Muscle of leg (tissue), 16 donors: ENCODE measurements at places on chromosomes 16 and 17. TPM values are rescaled to one million over a fixed set of nuclear protein-coding genes. Genes with fewer than 3 reads are reported as not detected.

DNA sequence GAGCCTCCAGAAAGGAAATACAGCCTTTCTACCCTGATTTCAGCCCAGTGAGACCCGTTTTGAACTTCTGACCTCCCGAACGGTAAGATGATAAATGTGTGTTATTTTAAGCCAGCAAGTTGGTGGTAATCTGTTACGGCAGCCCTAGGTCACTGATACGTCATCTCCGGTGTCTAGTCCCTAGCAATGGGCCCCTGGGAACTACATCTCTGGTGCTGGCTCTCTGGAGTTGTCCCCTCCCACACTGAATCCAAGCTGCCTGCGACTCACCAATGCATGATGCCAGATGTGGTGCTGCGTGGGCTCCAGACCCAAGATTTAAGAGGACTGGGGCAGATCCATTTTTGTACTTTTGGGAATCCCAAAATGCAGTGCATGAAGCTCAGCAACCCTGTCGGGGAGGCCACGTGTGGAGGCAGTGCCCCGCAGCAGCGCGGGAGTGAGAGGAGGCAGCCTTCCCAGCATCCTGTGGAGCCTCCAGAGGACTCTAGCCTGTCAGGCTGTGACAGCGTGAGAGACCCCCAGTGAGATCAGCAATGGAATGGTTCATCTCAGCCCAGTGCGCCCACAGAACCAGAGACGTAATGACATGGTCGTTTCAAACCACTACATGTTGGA, 43.6 kb upstream of the USP7 start:
- DNase-seq = no peak
- H3K4me1 ChIP-seq = peaks cover 4% of the 10 kb centered on the region
- H3K27me3 ChIP-seq = peaks cover 4% of the 10 kb centered on the region
- H3K4me3 ChIP-seq = no peak overlapping the region
- no peak overlapping the region for H3K27ac ChIP-seq

DNA sequence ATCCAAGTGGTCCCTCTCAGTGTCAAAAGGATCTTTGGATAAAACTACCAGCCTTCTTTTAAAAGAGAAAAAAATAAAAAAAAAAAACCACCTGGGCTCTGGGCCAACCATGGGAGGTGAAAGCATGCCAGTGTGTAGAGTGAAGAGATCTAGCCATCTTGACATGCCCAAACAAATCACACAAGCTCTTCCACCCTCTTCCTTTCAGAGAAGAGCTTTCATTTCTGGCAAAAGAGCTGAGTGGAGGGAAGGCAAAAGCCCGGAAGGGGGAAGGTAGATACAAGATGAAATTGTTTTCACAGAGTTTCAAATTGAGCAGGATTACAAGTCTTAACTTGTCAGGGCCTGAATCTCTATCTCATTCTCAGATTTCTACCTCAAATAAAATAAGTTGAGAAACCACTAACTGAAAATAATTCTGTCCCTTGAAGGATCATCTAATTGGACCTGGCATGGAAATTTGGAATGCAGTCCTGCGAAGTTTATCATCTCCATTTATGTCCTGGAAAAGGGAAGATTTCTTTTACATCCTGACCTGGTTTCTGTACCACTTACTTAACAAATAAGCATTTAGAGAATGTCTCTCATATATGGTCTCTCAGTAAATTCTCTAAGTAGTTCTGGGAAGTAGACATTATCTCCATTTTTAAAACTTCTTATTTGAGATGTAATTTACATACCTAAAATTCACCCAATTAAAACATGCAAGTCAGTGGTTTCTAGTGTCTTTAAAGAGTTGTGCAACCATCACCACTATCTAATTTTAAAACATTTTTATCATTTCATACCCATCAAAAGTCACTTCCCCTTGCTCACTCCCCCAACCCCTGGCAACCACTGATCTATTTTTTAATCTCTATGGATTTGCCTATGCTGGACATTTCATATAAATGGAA, 93.7 kb downstream of the TANGO6 start:
- no peaks in the 10 kb centered on the region for H3K4me1 ChIP-seq
- H3K36me3 ChIP-seq = peaks cover 2% of the 10 kb centered on the region
- peak; percentile 25 for DNase-seq
- H3K27me3 ChIP-seq = no peaks in the 10 kb centered on the region
- H3K27ac ChIP-seq = no peak overlapping the region

DNA sequence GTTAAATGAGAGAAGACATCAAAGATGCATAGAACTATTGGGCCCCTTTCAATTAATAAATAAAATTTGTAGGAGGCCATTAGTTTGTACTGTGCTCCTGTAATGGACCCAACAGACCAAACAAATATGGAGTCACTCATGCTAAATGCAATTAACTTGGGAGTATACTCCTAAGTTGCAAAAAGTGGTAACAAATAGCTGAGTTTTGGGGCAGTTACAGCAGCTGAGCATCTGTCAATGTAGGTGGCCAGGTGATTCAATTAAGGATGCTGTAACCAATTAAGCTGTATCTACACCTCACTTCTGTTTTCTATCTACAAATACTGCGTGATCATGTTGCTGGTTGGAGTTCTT, 34.9 kb downstream of the WNT9B start:
- H3K4me3 ChIP-seq = no peak overlapping the region
- no peak for DNase-seq
- H3K27me3 ChIP-seq = peaks cover 21% of the 10 kb centered on the region
- H3K36me3 ChIP-seq = no peaks in the 10 kb centered on the region

GRCh38 chr17:34874478-34874877, 86.8 kb downstream of the CCT6B start:
- no peak overlapping the region for H3K27ac ChIP-seq
- H3K4me3 ChIP-seq = no peak overlapping the region
- no peak for DNase-seq
- H3K36me3 ChIP-seq = no peaks in the 10 kb centered on the region
- H3K27me3 ChIP-seq = peaks cover 2% of the 10 kb centered on the region
- H3K4me1 ChIP-seq = peaks cover 8% of the 10 kb centered on the region

- H3K36me3 ChIP-seq = no peaks in the 10 kb centered on the region
- H3K27ac ChIP-seq = no peak overlapping the region
- no peak for DNase-seq
Observed at GRCh38 chr17:57655553-57655952, 89.5 kb downstream of the CCDC182 start.

GRCh38 chr16:5756969-5757368, 659.4 kb upstream of the EEF2KMT start:
- no peaks in the 10 kb centered on the region for H3K4me1 ChIP-seq
- no peaks in the 10 kb centered on the region for H3K36me3 ChIP-seq
- DNase-seq = peak; percentile 3
- H3K27me3 ChIP-seq = no peaks in the 10 kb centered on the region

DNA sequence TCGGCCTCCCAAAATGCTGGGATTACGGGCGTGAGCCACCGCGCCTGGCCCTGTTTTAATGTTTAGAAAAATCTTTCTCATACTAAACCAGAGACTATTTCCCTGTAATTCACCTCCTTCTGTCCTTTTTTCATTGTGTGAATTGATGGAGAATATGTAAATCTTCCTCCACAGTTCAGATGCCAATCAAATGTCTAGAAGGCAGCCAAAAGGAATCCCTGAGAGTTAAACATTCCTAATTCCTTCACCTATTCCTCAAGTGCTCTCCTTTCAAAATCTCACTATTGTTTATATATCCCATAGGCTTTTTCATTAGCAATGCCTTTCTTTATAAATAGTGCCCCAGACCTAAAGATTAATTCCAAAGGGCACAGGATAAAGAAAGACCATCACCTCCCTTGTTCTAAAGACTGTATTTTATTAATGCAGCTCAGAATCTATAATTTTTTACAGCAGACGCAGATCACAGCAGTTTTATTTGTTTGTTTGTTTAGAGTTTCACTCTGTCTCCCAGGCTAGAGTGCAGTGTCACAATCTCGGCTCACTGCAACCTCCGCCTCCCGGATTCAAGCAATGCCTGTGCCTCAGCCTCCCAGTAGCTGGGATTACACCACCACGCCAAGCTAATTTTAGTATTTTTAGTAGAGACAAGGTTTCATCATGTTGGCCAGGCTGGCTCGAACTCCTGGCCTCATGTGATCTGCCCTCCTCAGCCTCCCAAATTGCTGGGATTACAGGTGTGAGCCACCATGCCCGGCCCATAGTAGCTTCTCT, 30.5 kb downstream of the COPZ2 start:
- H3K27ac ChIP-seq = no peak overlapping the region
- peaks cover 10% of the 10 kb centered on the region for H3K27me3 ChIP-seq
- no peak overlapping the region for H3K4me3 ChIP-seq
- H3K4me1 ChIP-seq = peaks cover 30% of the 10 kb centered on the region

DNA sequence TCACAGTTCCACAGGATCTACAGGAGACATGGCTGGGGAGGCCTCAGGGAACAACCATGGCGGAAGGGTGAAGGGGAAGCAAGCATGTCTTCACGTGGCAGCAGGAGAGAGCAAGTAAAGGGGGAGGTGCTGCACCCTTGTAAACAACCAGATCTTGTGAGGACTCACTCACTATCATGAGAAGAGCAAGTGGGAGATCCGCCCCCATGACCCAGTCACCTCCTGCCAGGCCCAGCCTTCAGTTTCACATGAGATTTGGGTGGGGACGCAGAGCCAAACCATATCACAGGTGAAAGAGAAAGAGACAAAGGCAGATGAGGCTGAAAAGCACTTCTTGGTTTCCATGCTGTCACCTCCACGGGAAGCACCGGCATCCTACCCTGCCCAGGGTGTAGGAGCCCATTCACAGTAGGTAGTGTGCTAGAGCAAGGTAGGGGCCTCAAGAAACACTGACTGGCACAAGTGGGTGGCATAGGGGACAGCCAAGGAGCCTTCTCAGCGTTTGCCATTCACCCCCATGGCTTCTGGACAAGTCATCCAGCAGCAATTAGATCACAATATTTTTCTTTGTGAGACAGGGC, 6.6 kb downstream of the NARF start:
- H3K27me3 ChIP-seq = no peaks in the 10 kb centered on the region
- DNase-seq = no peak
- H3K4me3 ChIP-seq = no peak overlapping the region
- H3K27ac ChIP-seq = no peak overlapping the region
- peaks cover 7% of the 10 kb centered on the region for H3K4me1 ChIP-seq
- H3K36me3 ChIP-seq = peaks cover 89% of the 10 kb centered on the region

- no peaks in the 10 kb centered on the region for H3K4me1 ChIP-seq
- H3K36me3 ChIP-seq = no peaks in the 10 kb centered on the region
Observed at GRCh38 chr16:12601290-12601900, 202.3 kb downstream of the CPPED1 start.

GRCh38 chr16:283033-283805, at the start of gene PDIA2:
Gene PDIA2 (plus strand): TSS chr16:283164. CDS start chr16:283170, 6 bp downstream.
- peaks cover 20% of the 10 kb centered on the region for H3K36me3 ChIP-seq
- no peak for DNase-seq
- H3K4me1 ChIP-seq = peaks cover 13% of the 10 kb centered on the region
- H3K27me3 ChIP-seq = peaks cover 45% of the 10 kb centered on the region

DNA sequence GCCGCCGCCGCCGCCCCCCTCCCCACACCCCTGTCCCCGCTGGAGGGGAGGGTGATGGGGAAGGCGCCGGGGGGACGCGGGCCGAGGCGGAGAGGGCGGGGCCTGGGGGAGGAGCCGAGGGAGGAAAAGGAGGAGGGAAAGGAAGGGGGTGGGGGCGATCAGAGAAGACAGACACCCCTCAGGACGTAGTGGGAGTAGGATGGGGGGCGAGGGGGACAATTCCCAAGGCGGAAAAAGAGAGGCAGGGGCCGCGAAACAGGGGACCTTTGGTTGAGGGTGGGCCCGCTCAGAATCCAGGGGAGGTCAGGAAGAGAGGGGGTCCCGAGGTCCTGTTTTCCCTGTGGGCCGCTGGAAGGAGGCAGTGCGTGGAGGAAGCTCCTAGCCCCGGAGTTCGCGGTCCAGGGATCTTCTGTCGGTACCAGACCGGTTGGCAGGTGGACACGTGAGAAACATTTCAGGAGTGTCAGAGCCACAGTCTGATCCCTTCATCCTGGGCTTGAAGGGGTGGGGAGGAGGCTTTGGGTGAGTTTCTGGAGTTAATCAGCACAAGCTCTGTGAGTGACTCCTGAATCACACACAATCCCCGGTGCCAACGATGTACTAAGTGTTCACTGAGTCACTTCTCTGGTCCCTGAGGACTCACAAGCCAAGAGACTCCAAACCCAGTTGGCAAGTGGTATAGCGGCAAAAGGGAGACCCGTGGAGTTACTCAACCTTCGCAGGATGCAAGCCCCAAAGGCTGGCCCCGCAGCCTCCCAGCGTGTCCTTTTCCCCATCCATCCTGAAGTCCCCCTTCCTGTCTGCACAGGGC, at the start of gene XYLT1:
Gene XYLT1 (minus strand): TSS at position 53 of the 811 bp plus-strand sequence. CDS start 164 bp downstream, outside the sequence.
- H3K27me3 ChIP-seq = peaks cover 43% of the 10 kb centered on the region
- no peaks in the 10 kb centered on the region for H3K36me3 ChIP-seq
- peak within 1 kb of the TSS; percentile 65 for H3K27ac ChIP-seq
- H3K4me1 ChIP-seq = peaks cover 35% of the 10 kb centered on the region
- DNase-seq = peak; percentile 77
- peak within 1 kb of the TSS; percentile 61 for H3K4me3 ChIP-seq

DNA sequence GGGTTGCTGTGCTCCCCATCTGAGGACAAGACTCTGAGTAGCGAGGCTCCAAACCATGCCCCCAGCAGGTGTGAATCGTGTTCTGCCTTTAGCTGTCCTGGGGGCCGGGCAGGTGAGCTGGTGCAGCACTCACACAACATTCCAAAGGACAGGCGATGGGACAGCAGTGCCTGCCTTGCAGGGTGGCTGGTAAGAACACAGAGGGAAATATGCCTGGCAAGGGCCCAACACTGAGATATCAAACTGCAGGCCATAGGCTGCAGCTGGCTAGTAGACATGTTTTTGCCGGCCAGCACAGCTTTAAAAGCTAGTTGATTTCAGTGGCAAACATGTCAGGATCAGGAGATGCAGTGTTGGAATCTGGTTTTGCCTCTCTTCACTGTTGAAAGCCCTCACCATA, 23.6 kb downstream of the CLEC16A start:
- H3K4me1 ChIP-seq = peaks cover 12% of the 10 kb centered on the region
- no peak for DNase-seq
- H3K27me3 ChIP-seq = no peaks in the 10 kb centered on the region
- H3K27ac ChIP-seq = no peak overlapping the region
- no peak overlapping the region for H3K4me3 ChIP-seq
- peaks cover 27% of the 10 kb centered on the region for H3K36me3 ChIP-seq

- H3K27me3 ChIP-seq = no peaks in the 10 kb centered on the region
- H3K36me3 ChIP-seq = no peaks in the 10 kb centered on the region
- DNase-seq = no peak
- H3K4me1 ChIP-seq = no peaks in the 10 kb centered on the region
Observed at GRCh38 chr17:71412803-71413202, 708.0 kb upstream of the SOX9 start.

- peak; percentile 97 for DNase-seq
- no peaks in the 10 kb centered on the region for H3K27me3 ChIP-seq
- peaks cover 66% of the 10 kb centered on the region for H3K4me1 ChIP-seq
Observed at GRCh38 chr17:1714980-1715802, 5.0 kb upstream of the TLCD2 start.

SYCE1L gene
- total RNA-seq = 13.2 TPM

ZNF385C gene
- 2.8 TPM for total RNA-seq

CEMP1 gene
- total RNA-seq = 0.04 TPM

CACNG1 gene
- 112 TPM for total RNA-seq

TTC19 gene
- total RNA-seq = 21.1 TPM

AANAT gene
- total RNA-seq = 0.22 TPM
